NCI-H1436 (cell line): ENCODE measurements at places on chromosomes 5 and 9.
A peak's percentile ranks its signal among the peaks of the same experiment; 100 is the strongest.

DNA sequence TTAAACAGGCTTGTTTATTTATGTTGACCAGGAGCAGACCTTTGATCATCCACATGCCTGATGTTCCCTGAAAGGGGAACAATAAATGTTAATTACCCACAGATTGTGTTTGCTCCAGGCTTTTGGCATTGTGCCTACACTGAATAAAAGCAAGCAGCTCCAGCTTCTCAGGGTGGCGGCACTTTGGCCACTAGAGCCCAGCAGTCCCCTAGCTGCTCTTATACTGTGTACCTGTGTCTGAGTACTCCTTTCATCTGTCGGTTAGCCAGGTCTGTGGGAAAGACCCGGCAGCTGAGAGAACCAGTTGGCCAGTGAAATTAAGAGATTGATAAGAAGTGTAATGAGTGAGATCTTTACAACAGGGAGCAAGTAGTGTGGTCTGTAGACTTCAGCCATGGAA is 254.8 kb upstream of the FTMT start:
- no peak for DNase-seq

DNA sequence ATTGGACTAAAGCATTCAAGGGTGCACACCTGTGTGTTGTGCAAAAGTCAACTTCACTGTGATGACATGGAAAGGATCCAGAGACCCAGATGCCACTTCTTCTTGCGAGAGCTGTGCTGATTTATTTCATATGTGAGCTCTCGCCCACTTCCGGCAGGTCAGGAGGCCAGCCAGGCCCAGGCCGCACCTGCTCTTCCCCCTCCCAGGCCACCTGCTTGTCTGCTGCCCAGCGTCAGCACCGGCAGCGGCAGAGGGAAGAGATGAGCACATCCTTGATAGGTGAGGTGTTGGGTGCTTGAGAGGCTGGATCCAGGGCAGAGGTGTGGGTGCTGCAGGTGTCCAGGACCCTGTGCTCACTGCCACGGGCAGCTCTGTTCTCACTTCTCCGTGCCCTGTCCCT is 242.9 kb downstream of the FANCC start:
- DNase-seq: no peak

- no peak for DNase-seq
Observed at GRCh38 chr5:78574731-78575161, 73.8 kb downstream of the LHFPL2 start.

GRCh38 chr9:81826517-81826906 is 101.7 kb upstream of the SPATA31D4 start:
- peak; percentile 23 for DNase-seq

DNA sequence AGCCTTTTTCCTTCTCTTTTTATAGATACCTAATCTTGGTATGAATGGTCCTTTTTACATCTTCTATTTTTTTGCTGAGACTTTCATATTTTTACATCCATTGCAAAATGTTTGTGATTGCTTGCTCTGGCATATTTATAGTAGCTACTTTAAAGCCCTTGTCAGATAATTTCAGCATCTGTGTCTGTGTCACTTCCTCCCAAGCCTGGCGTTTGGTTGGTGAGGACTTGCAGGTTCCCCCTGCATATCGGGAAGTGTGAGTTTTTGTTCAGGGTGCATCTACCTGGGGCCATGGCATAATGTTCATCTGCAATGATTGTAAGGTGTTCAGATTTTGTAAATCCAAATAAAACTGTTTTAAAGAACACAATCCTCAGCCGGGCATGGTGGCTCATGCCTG is 8.9 kb downstream of the FBXW5 start:
- no peak for DNase-seq
